ENCODE measurements at places on chromosomes 2 and 18.

- DNase-seq: peak; percentile 45
These were observed 8.2 kb upstream of the TMEM182 start for GRCh38 chr2:102753563-102754159.

DNA sequence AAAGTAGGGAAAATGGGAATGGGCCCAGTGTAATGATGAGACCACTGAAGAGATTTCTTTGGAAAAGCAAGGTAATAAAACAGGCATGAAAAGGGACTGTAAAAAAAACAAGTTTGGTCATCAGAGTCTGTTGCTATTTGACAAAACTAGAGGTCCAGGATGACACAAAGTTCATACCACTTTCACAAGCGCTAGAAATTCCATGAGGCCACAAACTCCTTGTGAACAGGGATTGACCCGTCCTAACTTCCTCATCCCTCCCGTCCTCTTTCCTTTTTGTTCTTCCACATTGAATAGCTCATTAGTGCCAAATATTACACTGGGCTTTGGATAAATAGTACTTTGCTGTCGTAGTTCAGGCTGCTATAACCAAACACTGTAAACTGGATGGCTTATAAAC lies 188.8 kb upstream of the EPC2 start:
- DNase-seq: no peak

DNA sequence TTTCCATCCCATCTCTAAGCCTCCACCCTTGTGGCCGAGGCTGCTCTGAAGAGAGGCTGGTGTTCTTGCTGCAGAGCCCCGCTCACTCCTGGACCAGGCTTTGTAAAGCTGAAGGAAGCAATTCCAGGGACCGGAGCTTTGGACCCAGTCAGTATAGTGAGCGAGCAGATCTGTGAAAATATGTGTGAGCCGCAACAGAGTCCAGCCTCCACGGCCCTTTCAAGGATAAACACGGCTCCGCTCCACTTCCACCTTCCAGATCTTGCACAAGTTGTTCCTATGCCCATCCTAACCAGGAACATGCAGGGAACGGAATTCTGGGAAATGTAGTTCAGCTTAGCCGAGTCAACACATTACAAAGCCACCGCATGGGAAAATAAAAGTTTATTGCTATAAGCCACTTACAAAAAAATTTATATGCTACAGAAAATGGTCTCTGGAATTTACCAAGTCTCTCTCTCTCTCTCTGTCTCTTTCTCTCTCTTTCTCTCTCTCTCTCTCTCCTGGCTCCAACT lies 151.7 kb upstream of the ZNF521 start:
- peak; percentile 26 for DNase-seq

DNA sequence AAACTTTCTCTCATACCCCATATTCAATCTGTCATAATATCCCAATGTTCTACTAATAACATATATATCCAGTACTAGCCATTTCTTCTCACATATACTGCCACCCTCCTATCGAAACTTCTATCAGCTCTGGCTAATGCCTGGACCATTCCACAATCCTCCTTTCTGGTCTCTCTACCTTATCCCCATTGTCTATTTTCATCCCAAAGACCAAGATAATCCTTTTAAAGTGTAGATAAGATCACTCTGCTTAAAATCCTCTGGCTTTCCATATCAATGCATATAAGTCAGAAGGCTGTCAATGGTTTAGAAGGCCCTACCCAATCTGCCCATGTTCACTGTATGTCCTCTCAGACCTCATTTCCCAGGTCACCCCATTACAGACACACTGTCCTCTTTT lies 229.6 kb downstream of the ZEB2 start:
- no peak for DNase-seq

GRCh38 chr2:127954857-127955256 lies 69.1 kb upstream of the AMMECR1L start:
- DNase-seq: no peak

- no peak for DNase-seq
These were observed 1.9 kb downstream of the PIEZO2 start for GRCh38 chr18:11147371-11147951.

DNA sequence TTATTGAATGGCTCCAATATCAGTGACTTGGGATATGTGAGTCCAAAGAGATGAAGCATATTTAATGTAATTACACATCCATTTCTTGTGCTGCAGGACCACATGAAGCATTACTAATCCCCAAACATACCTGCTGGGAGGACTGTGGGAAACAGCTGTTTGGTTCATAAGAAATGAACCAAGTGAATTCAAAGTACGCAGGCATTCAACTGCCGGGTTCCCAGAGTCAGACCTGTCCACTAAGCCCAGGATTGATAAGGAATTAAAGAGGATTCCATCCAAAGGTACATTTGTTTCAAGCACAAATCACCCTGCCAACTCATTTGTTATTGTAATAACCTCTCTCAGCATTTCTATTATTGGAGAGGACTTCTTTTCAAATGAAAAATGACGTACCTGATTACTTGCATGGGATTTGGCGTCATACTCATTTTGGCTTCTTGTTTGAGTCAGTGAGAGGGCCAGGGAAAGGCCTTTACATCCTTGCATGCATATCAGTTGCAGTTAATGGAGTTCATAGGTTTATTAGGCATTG lies 230.7 kb downstream of the TXNL1 start:
- DNase-seq: no peak
